ENCODE measurements at places on chromosomes 12 and 14.
A peak's percentile ranks its signal among the peaks of the same experiment; 100 is the strongest.

- DNase-seq, result no peak
Measured at GRCh38 chr12:68557011-68557730, 53.5 kb upstream of the RAP1B start.

DNA sequence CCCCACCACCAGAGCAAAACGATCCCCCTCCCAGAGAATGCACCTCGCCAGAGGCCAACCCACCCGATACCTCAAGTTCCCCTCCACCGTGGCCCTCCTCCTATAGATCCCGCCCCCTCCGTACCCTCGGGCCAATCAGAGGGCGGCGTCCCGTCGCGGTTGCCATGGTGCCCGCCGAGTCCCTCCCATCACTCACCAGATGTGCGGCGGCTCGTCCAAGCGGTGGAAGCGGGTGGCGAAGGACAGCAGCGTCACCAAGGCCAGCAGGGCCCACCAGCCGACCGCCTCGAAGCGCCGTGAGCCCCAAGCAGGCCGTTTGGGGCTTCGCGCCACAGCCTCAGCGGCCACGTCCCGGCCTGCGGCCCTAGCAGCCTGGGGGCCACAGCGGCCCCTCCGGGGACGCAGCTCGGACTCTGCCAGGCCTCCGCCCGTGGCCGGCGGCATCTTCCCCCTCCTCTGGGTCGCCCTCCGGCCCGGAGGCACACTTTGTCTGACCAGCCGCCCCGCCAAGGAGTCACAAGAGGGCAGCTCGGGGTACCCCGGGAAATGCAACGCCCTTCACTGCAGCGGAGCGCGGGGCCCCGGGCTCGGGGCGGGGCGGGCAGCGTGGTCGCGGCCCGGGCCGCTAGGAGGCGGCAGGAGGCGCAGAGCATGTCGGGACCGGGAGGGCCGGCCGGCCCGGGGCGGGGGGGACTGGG lies at the start of gene POMT2:
POMT2 (minus strand) TSS at position 646 of the 698 bp plus-strand sequence; CDS start at position 444, 202 bp downstream.
- peak; percentile 86 for DNase-seq

- no peak for DNase-seq
Measured at GRCh38 chr14:104367866-104368750, 211.5 kb upstream of the C14orf180 start.

GRCh38 chr12:88067301-88067700 lies 38.1 kb upstream of the C12orf50 start:
- DNase-seq, result no peak

DNA sequence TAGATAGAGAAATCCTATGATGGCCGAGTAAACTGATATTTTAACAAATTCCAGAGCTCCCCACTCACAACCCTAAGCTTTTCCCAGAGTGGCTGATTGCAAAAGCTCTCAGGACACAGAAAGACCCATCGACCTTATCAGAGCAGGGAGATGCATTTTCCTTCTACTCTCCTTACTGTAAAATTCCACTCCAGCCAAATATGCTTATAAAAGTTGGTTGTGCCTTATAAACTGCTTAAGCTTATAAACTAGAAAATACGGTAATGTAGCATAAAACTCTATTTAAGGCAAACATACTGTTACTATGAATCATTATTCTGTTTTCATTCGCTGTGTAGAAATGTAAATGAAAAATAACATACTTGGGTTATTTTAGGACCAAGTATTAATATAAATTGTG lies 41.6 kb upstream of the TRHDE start:
- DNase-seq, result no peak

Data from stimulated activated CD8-positive, alpha-beta memory T cell treated with anti-CD3 and anti-CD28 coated beads, Interleukin-4, amount 100 ng/mL, for 1 hour (primary cell).